ENCODE measurements at places on chromosomes 7 and 10. TPM values are rescaled to one million over a fixed set of nuclear protein-coding genes. Genes with fewer than 3 reads are reported as not detected.

The SPDYE5 gene
- total RNA-seq: not detected

The CREB5 gene
- 11.1 TPM for total RNA-seq

The HOXA3 gene
- 0.90 TPM for total RNA-seq

The CUZD1 gene
- total RNA-seq: 0.56 TPM

The TET1 gene
- total RNA-seq: 4.3 TPM

The DENND10 gene
- 80.3 TPM for total RNA-seq

The SLC39A12 gene
- total RNA-seq: not detected

The TLL2 gene
- under 0.01 TPM for total RNA-seq

The SLC13A1 gene
- not detected for total RNA-seq

The OLAH gene
- under 0.01 TPM for total RNA-seq

The FOXL3 gene
- not detected for total RNA-seq

The DENND2A gene
- total RNA-seq: 7.8 TPM

The RADIL gene
- not detected for total RNA-seq

The JAKMIP3 gene
- total RNA-seq: under 0.01 TPM

The TMEM176A gene
- not detected for total RNA-seq

The STEAP1B gene
- total RNA-seq: 21.1 TPM

The CALCR gene
- not detected for total RNA-seq

The AKR1C8 gene
- total RNA-seq: not detected

The SLC18A2 gene
- total RNA-seq: not detected

The ATG9B gene
- 0.18 TPM for total RNA-seq

The OR2A2 gene
- not detected for total RNA-seq

The PRR15 gene
- total RNA-seq: not detected

The ACSM6 gene
- not detected for total RNA-seq

The FBXW4 gene
- 31.7 TPM for total RNA-seq

The IDI2 gene
- not detected for total RNA-seq

The RHOBTB1 gene
- total RNA-seq: 18.9 TPM

The BAMBI gene
- total RNA-seq: 19.4 TPM

The FEZF1 gene
- not detected for total RNA-seq

The WASHC2C gene
- total RNA-seq: 27.2 TPM

All from IMR-90 (cell line).